CD8-positive, alpha-beta memory T cell (primary cell): ENCODE measurements at places on chromosomes 12 and 14.

GRCh38 chr12:59005193-59005955, 85.1 kb upstream of the LRIG3 start:
- H3K27ac ChIP-seq: no peak overlapping the region
- DNase-seq: no peak
- H3K27me3 ChIP-seq: no peaks in the 10 kb centered on the region
- no peak overlapping the region for H3K4me3 ChIP-seq

GRCh38 chr12:64625243-64626077, 15.2 kb downstream of the RASSF3 start:
- peaks cover 84% of the 10 kb centered on the region for H3K4me1 ChIP-seq
- no peak for DNase-seq
- peaks cover 6% of the 10 kb centered on the region for H3K36me3 ChIP-seq

GRCh38 chr12:106329231-106329982, 26.9 kb downstream of the TCP11L2 start:
- no peaks in the 10 kb centered on the region for H3K4me1 ChIP-seq
- no peaks in the 10 kb centered on the region for H3K27me3 ChIP-seq
- peaks cover 28% of the 10 kb centered on the region for H3K36me3 ChIP-seq
- no peak overlapping the region for H3K4me3 ChIP-seq
- DNase-seq: no peak

DNA sequence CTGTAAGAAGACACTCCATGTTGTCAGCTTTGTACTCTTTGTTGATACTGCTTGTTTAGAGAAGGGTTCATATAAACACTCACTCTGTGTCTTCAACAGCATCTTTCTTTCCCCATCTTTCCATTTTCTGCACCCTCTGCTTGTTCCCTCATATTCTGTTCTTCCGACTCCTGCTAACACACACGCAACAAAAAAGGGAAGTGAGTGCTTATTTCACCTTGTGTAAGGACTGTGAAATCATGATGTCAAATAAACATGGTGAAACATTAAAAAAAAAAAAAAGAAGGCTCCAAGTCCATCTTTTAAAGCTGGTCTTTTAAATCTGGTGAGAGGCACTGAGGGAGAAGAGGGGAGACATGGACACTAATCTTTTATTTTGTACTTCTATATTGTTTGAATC, 145.4 kb downstream of the RPAP3 start:
- H3K4me3 ChIP-seq: no peak overlapping the region
- H3K27ac ChIP-seq: no peak overlapping the region
- no peak for DNase-seq
- H3K4me1 ChIP-seq: no peaks in the 10 kb centered on the region
- H3K36me3 ChIP-seq: no peaks in the 10 kb centered on the region
- H3K27me3 ChIP-seq: no peaks in the 10 kb centered on the region

- no peaks in the 10 kb centered on the region for H3K27me3 ChIP-seq
- no peak overlapping the region for H3K27ac ChIP-seq
- H3K36me3 ChIP-seq: no peaks in the 10 kb centered on the region
- DNase-seq: no peak
- no peak overlapping the region for H3K4me3 ChIP-seq
These were observed 106.8 kb upstream of the FRMD6 start for GRCh38 chr14:51544901-51545300.

GRCh38 chr12:3165078-3165980, 88.2 kb downstream of the TSPAN9 start:
- H3K36me3 ChIP-seq: no peaks in the 10 kb centered on the region
- H3K4me1 ChIP-seq: no peaks in the 10 kb centered on the region
- no peak for DNase-seq

- peak overlapping the region; percentile 84 for H3K4me3 ChIP-seq
- H3K27ac ChIP-seq: peak overlapping the region; percentile 89
- peaks cover 43% of the 10 kb centered on the region for H3K36me3 ChIP-seq
- no peak for DNase-seq
These were observed 1.4 kb downstream of the LRP10 start for GRCh38 chr14:22872833-22873520.

GRCh38 chr12:42284876-42285275, 41.0 kb downstream of the ZCRB1 start:
- no peak overlapping the region for H3K4me3 ChIP-seq
- H3K36me3 ChIP-seq: no peaks in the 10 kb centered on the region
- no peaks in the 10 kb centered on the region for H3K4me1 ChIP-seq
- no peak for DNase-seq

DNA sequence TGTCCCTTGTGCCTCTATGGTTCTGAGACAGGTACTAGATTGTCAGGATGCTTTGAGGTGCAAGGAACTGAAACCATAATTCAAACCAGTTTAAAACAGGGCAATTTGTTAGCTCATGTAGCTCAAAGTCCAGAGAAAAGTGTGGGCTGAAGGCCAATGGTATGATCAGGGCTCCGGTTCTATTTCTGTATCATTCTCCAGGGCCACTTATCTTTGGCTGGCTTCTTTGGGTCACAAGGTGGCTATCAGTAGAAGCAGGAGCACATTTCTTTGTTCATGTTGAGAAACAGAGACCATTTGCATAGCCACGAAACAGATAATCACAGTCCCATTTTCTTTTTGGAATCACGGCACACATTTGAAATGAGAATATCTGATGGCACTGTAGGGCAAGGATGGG, 294.9 kb downstream of the ETNK1 start:
- H3K27me3 ChIP-seq: no peaks in the 10 kb centered on the region
- H3K4me3 ChIP-seq: no peak overlapping the region
- DNase-seq: no peak
